ENCODE measurements at places on chromosomes 12 and 14.

- no peak for DNase-seq
These were observed 5.0 kb upstream of the FBRSL1 start for GRCh38 chr12:132484891-132485441.

GRCh38 chr12:132474237-132474741 is 15.7 kb upstream of the FBRSL1 start:
- no peak for DNase-seq

DNA sequence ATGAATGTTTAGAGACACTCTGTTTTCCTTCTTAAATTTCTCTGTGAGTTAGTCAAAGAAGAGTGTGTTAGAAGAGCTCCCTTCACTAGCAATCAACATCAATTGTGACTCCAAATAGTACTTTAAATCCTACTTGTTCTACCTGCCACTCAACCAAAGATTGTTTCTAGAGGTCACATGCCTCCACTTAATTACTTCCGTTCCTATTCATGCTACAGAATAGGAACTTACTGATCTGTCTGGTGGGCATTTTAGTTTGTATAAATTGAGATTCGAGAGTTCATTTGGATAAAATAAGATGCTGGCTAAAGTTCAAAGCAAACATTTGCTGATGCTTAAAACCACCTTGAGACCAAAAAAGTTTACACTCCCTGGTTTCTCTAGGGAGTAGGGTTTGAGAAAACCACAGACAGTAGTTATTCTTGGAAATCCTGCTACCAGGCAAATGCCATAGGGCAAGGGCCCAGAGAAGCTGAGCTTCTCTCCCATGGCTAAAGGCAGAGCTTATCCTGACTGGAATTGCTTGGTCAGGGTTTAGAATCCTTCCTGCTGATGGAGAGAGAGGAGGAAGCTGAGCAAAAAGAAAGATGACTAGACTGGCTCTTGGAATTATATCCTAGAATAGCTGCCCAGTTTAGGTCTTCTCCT is 389.6 kb upstream of the ATP2B1 start:
- no peak for DNase-seq

- DNase-seq, result no peak
These were observed 6.0 kb downstream of the CLMN start for GRCh38 chr14:95313707-95314106.

GRCh38 chr14:63249092-63249491 is 44.8 kb downstream of the RHOJ start:
- no peak for DNase-seq

- DNase-seq, result no peak
These were observed 238.9 kb upstream of the SRRM4 start for GRCh38 chr12:118742431-118742830.

GRCh38 chr12:26434299-26435068 is 239.1 kb downstream of the SSPN start:
- DNase-seq, result no peak

GRCh38 chr14:65804439-65805112 is 392.0 kb downstream of the FUT8 start:
- DNase-seq, result no peak

GRCh38 chr12:68109001-68109400 is 50.5 kb downstream of the IFNG start:
- no peak for DNase-seq

GRCh38 chr12:124618291-124618902 is 51.0 kb upstream of the NCOR2 start:
- DNase-seq, result no peak

- DNase-seq, result no peak
These were observed 2.8 kb downstream of the ZNF219 start for GRCh38 chr14:21095430-21096205.

DNA sequence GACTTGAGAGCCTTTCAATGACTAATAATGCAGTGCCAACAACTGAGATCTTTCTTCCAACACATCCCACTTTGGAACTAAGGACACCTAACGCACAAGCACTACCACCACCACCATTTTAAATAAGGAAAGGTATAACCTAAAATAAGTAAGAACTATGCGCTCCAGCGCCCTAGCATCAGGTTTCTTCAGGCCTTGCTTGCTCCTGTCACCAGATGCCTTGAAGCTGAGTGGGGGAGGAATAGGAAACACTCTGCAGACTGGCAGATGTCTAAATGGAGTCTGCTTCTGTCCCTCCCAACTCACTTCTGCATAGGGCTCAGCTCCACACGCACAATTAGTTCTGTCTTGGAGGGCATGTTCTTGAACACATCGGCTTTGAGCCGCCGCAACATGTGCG is 15.1 kb downstream of the CHD4 start:
- DNase-seq, result no peak

DNA sequence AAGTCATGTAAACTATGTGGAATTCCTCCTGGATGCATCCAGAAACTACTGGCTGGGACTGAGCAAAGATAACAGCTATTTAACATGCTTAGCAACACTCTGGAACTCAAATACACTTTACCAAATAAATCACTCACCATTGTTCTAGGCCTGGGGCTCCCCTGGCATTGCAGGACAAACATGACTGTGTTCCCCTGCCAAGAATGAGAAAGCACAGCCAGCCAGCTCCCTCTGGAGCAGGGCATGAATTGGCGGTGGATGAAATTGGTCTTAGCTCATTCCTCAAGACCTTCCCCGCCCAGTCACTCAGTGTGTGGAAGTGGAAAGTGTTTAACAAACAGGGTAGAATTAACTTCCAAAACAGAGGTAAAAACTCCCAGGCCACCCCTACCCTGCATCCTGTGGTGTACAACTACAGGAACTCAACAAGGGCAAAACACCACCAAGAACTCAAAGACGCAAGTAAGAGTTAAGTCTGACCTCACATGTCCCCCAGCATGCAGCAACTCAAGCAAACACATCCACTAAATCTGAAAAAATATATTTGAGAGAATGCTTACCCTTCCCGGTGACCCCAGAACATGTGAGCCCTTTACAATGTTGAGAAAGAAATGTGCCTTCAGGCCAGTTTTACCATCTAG is 58.4 kb upstream of the BDKRB2 start:
- DNase-seq, result no peak

GRCh38 chr14:95183082-95183481 is 25.8 kb upstream of the DICER1 start:
- DNase-seq, result no peak

GRCh38 chr14:53541411-53541810 is 388.3 kb upstream of the DDHD1 start:
- DNase-seq, result no peak

- no peak for DNase-seq
These were observed 110.5 kb upstream of the FUT8 start for GRCh38 chr14:65301862-65302539.

GRCh38 chr14:48563489-48563888 is 888.1 kb upstream of the MDGA2 start:
- DNase-seq, result no peak

DNA sequence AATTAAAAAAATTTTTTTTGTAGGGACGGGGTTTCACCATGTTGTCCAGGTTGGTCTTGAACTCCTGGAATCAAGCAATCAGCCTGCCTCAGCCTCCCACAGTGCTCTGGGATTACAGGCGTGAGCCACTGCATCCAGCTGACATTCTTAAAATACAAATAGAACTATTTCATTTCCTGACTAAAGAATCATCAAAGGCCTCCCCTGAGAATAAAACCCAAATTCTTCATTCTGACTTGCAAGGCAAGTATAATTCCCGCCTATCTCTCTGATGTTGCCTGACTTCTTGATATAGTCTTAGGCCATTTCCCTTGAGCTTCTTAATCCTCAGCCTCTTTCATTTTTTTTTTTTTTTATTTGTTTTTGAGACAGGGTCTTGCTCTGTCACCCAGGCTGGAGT is 4.4 kb upstream of the BICD1 start:
- DNase-seq, result no peak

- DNase-seq, result no peak
These were observed 23.4 kb upstream of the FBRSL1 start for GRCh38 chr12:132466241-132467201.

GRCh38 chr12:18811273-18811672 is 73.4 kb downstream of the CAPZA3 start:
- DNase-seq, result no peak

GRCh38 chr14:89702073-89702875 is 252.3 kb downstream of the EFCAB11 start:
- DNase-seq, result no peak

DNA sequence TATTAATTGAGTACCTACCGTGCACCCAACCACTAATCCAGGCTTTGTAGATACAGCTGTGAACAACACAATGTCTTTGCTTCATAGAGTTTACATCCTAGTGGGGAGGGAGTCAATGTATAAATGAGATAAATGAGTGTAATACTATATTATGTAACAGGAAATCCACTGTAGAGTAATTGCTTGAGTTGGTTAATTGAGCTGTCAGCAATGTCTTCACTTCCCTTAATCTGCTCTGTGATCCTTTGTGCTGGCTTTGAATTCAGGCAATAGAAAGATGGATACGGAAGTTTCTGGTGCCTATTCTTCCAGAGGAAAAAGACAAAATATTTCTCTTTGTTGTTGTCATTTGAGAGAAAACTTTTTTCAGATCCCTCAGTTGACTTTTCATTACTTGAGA is 104.0 kb upstream of the SLC16A7 start:
- DNase-seq, result no peak

DNA sequence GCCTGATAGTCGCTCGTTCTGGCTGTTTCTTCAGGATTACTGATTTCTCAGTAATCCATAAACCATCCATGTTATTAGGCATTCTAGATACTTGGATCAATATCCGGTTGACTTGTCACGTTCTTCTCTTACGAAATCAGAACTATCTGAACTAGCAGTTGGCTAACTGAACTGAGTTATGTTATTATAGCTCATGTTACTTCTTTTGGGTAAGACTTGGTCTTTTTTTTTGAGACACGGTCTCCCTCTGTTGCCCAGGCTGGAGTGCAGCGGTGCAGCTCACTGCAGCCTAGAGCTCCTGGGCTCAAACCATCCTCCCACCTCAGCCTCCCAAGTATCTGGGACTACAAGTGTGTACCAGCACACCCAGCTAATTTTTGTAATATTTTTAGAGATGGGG is 178.6 kb downstream of the PRKCH start:
- DNase-seq, result no peak

DNA sequence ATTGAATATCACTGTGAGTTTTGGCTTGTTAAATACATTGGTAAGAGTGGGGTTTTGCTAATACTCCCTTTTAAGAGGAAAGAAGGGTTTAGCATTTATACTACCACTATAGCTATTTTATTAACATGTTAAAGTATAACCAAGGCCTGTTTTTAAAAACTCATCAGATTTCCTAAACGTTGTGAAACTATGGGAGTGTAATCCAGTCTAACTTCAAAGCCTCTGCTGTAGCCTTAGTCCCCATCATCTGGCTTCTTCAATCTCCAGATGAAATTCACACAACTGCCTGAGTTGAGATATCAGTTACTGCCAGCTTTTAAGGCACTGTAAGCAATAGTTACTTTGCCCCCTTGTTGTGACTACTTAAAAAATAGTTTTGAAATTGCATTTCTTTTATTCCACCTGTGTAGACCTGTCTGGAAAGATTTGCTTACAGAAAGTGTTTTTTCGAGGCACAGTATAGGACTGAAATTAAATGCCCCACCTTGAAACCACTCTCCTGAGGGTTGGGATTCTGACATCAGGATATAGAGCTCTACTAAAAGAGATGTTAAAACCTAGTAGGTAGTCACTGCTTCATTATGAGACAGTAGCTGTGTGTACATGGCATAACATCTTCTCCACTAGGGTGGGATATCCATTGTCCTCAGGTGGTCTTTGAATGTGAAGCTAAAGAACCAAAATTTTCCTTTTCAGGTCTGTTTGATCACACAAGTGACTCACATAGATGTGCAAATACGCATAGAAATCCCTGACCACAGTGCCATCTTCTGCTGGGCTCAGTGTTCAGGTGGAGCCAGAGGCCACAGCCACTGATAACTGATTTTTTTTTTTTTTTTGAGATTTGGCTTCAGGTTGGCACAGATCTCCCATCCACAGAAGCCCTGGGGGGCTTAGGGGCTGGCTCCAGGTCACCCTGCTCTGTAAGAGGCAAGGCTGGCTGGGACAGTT is 125.5 kb downstream of the DAAM1 start:
- no peak for DNase-seq

GRCh38 chr12:117100851-117101673 is 1.8 kb upstream of the TESC start:
- DNase-seq, result no peak

GRCh38 chr14:56189307-56189706 is 71.1 kb downstream of the PELI2 start:
- DNase-seq, result no peak

GRCh38 chr14:45112896-45113781 is 21.1 kb downstream of the FKBP3 start:
- no peak for DNase-seq

GRCh38 chr14:34750670-34751069 is 36.3 kb upstream of the CFL2 start:
- no peak for DNase-seq

All from activated T-helper 1 cell treated with anti-CD3 and anti-CD28 coated beads, Interleukin-2, amount 50 U/mL, for 16 hours (primary cell).